ENCODE measurements at places on chromosomes 13 and 19.

- DNase-seq: no peak
These were observed 4.4 kb downstream of the TRIP10 start for GRCh38 chr19:6743714-6744380.

GRCh38 chr13:61138857-61139256 is 276.8 kb downstream of the PCDH20 start:
- DNase-seq: no peak

DNA sequence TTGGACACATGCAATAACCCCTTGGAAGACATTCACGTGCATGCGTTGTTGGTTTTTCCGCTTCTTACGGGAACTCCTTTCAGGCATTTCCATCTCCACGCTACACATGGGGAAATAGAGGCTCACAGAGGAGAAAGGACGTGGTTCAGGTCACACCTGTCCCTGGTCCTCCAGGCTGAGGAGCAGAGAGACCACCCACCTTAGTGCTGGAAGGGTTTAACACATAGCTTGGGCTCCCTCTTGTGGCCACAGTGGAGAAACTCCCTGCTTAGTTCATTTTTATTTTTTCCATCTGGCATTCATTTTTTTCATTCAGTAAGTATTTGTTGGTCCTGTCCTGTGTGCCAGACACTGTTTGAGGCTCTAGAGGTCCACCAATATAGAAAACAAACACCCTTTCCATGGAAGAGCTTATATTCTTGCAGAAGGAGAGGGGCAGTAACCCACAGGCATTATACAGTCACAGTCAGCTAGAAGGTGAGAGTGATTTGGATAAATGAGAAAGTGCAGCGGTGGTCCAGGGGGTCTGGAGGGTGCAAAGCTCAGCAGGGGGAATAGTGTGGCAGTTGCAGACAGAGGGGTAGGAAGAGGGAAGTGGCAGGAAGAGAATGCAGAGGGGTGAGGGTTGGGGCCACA is 24.2 kb upstream of the TTYH1 start:
- peak; percentile 43 for DNase-seq

GRCh38 chr19:52603558-52604207 is 33.6 kb downstream of the ZNF701 start:
- DNase-seq: no peak

DNA sequence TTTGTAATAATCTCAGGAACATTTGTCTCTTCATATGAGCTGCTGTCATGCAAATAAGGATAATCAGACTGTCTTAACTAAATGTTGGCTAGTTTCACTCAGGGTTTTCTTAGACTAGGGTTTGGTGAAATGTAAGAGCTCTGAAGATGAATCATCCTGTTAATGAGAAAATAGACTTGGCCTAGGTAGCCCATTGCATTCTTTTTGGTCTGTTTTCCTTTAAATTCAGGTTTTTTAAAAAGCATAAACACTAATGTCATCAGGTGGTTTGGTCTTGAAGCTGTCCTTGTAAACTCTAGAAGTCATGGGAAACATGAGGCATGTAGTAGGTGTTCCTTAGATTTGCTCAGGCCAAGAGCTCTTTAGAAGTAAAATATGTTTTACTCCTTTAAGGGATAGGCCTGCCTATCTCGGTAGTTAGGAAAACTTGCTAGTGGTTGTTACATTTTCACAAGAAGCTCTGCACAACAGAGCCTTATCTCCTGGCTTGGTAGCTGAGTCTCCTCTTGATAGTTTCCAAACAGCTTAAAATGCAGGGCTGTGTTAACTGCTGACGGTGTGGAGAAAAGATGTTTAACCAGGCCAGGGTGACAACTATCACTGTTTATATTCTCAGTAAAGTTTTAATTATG is 62.0 kb upstream of the C1QTNF9B start:
- no peak for DNase-seq

GRCh38 chr13:108676620-108677019 is 47.2 kb downstream of the MYO16 start:
- no peak for DNase-seq

GRCh38 chr13:46527237-46527636 is 25.7 kb upstream of the LRCH1 start:
- no peak for DNase-seq

- no peak for DNase-seq
These were observed 11.4 kb downstream of the VSTM2B start for GRCh38 chr19:29537181-29537580.

DNA sequence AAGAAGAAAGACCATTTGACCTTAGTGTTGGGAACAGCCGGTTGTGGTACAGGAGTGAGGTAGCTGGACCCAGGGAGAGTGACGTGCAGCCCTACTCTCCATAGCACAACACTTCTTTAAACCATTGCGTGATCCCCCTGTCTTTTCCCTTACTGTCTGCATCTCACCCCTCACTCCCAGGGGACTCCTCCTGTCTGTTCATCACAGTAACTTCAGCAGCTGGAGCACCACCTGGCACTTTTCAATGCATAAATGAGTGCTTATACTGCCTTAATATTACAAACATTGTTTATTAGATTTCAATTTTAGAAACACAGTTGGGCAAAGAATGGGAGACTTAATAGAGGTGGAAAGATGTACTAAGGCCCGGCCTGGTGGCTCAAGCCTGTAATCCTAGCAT is 285.5 kb downstream of the UQCRFS1 start:
- no peak for DNase-seq

- DNase-seq: no peak
These were observed 294.8 kb downstream of the FOXO1 start for GRCh38 chr13:40371531-40372125.

- DNase-seq: no peak
These were observed 429.6 kb downstream of the KLF12 start for GRCh38 chr13:73704587-73704986.
